ENCODE measurements at places on chromosomes 6 and 20.

DNA sequence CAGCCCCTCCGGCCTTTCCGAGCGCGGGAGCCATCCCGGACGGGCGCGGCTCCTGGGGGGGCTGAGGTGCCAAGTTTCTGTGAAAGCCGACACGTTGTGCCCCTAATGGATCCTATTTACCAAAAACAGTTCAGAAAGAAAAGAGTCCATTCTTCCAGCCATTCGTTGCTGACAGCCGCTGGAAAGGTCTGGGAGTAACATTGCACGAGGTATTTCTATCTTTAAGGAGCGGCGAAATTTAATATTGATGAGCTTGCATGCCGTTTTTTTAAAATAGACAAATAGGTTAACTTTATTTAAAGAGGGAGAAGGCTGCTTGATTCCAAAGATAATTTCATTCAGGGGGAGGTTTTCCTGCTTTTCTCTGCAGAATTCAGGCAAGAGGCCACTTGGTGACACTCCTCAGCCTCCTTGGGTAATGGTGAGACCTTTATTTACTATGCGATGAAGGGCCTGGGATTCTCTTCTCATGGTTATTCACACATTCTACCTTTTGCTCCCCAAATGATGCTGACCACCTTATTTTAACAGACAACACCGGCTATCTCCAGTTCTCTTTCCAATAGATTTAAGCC, 988 bp downstream of the TIAM2 start:
- no peak for DNase-seq

- DNase-seq = no peak
Measured at GRCh38 chr6:163844761-163845160, 430.2 kb downstream of the QKI start.

- DNase-seq = no peak
Measured at GRCh38 chr6:123598011-123598410, 38.7 kb downstream of the TRDN start.

- no peak for DNase-seq
Measured at GRCh38 chr6:37503309-37503965, 3.7 kb upstream of the CCDC167 start.

DNA sequence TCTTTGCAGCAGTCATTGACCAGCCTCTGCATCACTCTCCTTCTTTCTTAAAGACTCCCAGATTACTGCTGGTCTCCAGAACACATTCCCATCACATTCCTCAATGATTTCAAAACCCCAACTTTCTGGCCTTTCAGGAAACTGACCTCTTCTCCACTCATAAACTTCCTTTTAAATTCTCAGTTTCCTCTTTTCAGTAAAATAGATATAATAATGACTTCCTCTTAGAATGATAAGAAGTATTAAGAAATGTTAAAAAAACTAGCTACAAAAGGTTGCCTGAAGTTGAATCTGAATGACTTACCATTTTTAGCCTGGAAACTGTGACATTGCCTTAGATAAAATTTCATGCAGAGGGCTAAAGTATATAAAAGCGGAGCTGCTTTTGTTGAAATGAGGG, 239.3 kb downstream of the OGFRL1 start:
- no peak for DNase-seq

GRCh38 chr20:32332614-32333013, 25.5 kb upstream of the ASXL1 start:
- DNase-seq = no peak

- DNase-seq = no peak
Measured at GRCh38 chr6:89199579-89199978, 17.6 kb downstream of the GABRR1 start.

- peak; percentile 48 for DNase-seq
Measured at GRCh38 chr6:7051780-7052442, 55.9 kb upstream of the RREB1 start.
